ENCODE measurements at places on chromosomes 5 and 9.
A peak's percentile ranks its signal among the peaks of the same experiment; 100 is the strongest.

- no peak for DNase-seq
Measured at GRCh38 chr5:22846693-22847092, 6.5 kb downstream of the CDH12 start.

DNA sequence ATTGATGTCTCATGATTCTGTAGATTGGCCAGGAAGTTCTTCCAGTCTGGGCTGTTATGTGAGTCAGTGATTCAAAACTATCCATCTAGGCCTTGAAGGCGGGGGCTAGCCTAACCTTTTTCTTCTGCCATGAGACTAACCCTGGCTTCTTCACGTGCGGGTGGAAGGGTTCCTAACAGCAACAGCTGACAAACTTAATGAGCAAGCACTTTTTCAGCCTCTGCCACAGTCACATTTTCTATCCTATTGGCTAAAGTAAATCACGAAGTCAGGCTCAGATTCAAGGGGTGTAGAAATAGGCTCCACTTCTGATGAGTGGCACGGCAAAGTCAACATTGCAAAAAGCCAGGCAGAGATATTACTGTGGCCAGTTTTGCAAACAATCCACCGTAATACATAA lies 68.4 kb downstream of the STK32A start:
- DNase-seq = no peak

- DNase-seq = no peak
Measured at GRCh38 chr9:126678989-126679388, 65.3 kb downstream of the LMX1B start.

- DNase-seq = no peak
Measured at GRCh38 chr5:116848954-116849581, 274.4 kb upstream of the SEMA6A start.

GRCh38 chr5:7540736-7541485 lies 145.0 kb downstream of the ADCY2 start:
- no peak for DNase-seq

DNA sequence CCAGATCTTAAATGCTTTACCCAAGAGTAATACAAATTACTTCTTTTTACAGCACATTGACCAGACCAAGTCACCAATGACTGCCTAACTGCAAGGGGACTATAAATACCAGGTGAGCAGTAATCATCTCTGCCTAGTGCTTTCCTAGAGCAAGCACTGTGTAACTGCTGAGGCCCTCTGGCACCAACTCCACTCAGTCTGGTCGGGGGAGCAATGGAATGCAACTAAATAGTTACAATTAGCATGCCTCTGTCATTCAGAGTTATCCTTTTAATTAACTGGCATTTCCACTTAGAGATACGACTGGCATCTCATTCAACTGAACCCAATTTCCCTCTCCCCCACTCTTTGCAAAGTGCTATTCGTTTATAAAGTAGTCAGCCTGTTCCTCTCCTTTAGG lies 1309.1 kb upstream of the DMAC1 start:
- no peak for DNase-seq

GRCh38 chr5:150065346-150065745 lies 21.0 kb downstream of the CSF1R start:
- no peak for DNase-seq

DNA sequence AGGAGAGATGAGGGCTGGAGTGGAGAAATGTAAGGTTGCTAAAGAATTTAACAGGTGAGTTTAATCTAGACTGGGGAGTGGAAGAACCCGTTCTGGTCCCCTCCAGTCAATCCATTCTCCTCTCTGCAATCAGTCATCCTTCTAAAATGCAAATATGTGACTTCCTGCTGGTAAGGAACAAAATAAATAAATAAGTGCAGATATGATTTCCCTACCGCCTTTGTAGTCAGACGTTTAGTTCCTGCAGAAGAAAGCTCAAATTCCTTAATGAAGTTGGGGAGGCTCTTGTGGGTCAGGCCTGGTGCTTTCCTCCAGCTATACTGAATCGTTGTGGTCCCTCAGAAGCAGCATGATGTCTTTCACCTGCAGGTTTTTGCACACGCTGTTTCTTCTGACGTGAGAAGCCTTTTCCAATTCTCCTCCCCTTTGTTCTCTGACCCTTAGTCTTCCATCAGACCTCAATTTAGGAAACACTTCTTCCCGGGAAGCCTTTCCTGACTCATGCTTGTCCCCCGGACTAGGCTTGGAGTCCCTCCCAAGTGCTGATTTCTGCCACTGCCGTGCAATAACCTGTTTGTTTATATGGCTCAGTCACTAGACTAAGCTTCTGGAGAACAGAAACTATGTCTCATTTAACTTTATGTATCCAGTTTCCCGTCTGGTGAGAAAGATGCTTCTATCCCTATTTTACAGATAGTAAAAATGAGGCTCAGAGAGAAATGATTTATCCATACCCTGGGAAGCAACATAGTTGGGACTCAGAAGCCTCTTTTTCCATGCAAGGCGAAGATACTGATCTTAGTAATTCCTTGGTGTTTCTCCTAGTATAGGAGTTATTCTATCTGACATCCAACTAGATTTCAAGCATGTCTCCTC lies 1.3 kb downstream of the ATP6V1G1 start:
- DNase-seq = no peak

DNA sequence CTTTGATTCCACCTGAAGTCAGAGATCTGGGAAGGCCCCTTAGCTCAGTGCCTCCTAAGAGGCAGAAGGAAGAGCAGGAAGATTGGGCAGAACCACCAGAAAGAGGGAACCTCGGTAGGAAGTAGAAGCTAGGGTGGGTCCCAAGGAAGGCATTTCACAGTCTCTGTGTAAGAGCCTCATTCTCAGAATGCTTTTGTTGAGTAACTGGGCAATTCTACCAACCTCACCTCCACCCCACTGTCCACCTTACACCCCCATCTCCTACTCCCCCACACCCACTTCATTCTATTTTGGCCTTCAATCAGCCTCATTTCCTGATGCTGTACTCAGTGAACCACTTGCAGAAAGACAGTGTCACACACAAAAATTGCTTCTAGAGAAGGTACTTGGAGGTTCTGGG lies 3.5 kb downstream of the HBEGF start:
- no peak for DNase-seq

DNA sequence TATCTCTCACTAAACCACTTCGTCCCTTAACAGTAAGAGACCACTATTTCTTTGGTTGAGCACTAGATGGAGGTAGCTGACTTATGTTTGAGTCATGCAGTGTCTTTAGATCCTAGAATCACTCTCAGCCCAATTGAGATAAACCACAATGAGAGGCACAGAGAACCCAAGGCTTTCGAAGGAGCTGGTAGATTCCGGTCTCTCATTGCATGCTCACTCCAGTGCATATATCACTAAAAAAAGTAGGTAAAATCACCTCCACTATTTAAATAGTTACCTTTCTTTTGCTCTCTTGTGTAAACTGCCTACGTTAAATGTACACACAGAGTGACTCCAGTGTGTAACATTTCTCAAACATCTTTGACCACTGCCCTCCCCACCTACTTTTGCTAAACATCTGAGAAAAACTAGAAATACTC lies 27.6 kb downstream of the ACTL7A start:
- DNase-seq = peak; percentile 3

DNA sequence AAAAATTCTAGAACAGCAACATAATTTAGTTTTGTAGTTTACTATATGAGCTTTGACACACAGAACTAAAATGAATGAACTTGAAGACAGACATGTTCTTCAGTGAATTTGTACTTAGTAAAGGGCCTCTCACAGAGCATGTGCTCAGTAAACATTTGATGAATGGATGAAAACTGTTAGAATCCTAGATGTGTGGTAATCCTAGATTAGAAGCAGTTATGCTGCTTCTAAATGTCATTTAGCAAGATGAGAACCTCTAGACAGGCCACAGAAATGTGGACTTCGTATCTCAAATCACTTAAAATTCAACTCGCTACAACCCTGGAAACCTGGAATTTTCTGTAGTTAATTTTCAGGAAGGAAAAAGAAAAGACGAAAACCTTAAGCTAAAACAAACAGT lies 8.5 kb downstream of the GOLPH3 start:
- DNase-seq = no peak

- DNase-seq = no peak
Measured at GRCh38 chr5:142667831-142668230, 18.1 kb downstream of the FGF1 start.

DNA sequence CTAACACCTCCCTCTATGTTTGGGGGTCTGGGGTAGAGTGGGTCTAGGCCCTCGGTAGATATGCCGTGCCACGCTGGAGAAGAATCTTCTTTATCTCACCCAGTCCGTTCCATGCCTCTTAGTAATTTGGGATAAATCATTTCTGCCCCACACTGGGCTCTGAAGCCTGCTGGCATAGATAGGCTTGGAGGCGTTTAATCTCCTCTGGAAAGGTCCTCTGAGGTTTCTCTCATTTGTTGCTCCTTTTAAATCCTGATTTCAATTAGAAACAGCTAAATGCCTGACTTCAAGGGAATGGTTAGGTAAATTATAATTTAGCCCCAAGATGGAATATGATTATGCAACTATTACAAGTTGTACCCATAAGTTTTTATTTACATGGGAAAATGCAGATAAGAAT lies 57.8 kb upstream of the AKNA start:
- DNase-seq = no peak

GRCh38 chr9:19411316-19411715 lies 2.5 kb downstream of the ACER2 start:
- no peak for DNase-seq

GRCh38 chr9:82513242-82513751 lies 524.7 kb downstream of the SPATA31D1 start:
- DNase-seq = no peak

DNA sequence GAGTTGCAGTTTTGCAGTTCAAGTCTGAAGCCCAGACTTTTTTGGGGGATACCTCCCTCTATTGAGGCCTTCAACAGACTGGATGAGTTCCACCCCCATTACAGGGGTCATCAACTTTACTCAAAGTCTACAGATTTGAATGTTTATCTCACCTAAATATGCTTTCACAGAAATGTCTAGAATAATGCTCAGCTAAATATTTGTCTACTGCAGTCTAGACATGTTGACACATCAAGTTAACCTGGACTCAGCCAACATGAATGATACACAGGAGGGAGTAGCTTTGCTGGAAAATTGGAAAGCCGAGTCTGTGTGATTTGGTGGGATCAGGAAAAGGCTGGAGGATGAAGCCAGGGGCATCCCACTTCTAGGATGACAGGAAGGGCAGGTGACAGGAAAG lies 128.0 kb upstream of the ICE1 start:
- DNase-seq = no peak

GRCh38 chr5:97752871-97753270 lies 569.8 kb upstream of the RIOK2 start:
- DNase-seq = no peak

DNA sequence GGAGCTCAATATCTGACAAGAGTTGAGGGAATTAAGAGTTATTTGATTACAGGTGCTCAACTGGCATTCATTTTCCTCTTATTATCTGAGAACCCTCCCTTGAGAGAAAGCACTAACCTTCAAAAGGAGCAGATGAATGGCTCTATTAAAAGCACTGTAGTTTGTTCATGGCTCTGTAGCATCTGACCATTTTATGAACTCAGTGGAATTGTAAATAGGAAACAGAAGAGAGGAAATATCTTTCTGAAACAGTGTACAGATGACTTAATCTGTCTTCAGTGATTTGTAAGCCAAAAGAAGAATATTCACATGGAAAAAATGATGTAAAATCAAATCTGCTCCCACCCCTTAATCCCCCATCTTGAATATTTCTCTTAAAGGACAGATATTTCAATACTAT lies 810.4 kb upstream of the GRAMD2B start:
- no peak for DNase-seq

DNA sequence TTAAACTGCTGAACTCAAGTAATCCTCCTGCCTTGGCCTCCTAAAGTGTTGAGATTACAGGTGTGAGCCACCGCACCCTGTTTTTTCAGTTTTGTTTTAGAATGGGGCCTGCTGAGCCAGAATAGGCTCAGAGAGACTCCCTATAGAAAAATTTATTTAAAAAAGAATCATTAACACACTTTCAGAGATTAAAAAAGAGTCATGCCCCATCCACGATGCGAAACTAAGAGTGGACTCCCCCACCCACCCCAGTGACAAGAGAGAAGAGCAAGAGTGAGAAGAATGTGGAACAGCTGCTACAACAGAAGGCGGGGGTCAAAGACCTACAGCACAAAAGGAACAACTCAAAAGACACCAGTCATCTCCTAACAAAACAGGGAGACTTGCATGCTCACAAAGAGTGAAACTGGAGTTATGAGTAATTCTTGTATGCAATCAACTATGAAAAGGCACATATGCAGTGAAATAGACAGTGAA lies 47.2 kb downstream of the GLDC start:
- DNase-seq = no peak

GRCh38 chr9:116495725-116496124 lies 191.4 kb upstream of the TRIM32 start:
- DNase-seq = no peak

DNA sequence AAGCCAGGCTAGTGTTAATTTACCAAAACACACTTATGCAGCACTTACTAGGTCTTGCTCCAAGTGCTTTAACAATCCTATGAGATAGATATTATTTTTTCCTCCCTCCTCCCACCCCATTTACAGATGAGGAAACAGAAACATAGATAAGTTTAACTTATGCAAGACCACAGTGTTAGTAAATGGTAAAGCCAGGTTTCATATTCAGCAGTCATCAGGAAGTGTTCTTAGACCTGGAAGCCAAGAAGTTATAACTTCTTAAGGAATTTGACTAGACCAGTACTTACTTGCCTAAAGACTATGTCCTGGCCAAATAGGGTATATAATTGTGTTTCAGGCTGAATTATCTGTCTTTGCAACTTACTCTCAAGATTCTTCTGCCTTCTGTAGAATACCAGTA lies 15.9 kb downstream of the ABHD17B start:
- no peak for DNase-seq

DNA sequence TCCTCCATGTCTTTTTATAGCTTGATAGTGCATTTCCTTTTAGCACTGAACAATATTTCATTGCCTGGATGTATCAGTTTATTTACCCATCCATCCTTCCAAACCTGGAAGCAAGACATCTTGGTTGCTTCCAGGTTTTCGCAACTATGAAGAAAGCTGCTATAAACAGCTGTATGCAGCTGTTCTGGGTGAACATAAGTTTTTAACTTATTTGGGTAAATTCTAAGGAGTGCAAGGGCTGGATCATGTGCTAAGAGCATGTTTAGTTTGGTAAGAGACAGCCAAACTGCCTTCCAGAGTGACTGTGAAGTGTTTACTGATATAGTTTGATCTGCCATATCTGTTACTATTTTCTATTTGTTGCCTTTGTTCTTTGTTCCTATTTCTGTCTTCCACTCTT lies 58.5 kb downstream of the CSF2 start:
- no peak for DNase-seq

DNA sequence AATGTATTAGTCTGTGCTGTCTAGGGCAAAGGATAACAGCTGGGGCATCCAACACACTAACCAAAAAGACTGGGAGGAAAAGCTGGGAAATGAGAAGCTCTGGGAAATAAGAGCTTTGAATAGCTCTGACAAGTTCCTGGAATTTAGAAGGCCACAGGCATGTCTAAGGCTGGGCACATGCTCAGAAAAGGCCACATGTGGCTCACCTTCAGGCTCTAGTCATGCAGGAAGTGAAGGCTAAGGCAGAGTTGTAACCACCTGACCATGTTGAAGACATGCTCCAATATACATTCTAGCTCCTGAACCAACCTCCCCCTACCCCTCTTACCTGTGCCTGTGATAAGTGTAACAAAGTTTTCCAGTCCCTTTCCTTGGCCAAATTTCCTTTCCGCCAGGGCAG lies 31.7 kb downstream of the CLTA start:
- DNase-seq = no peak

- DNase-seq = no peak
Measured at GRCh38 chr9:136260936-136261472, 15.4 kb upstream of the QSOX2 start.
